ENCODE measurements at places on chromosomes 13 and 19. TPM values are rescaled to one million over a fixed set of nuclear protein-coding genes. Genes with fewer than 3 reads are reported as not detected.

The SELENOV gene
- polyA plus RNA-seq, result 0.11 TPM

The CLEC11A gene
- 4.4 TPM for polyA plus RNA-seq

The SPACA4 gene
- polyA plus RNA-seq, result not detected

The FBN3 gene
- polyA plus RNA-seq, result not detected

The PRKCG gene
- polyA plus RNA-seq, result 0.26 TPM

The C19orf18 gene
- polyA plus RNA-seq, result not detected

The SBK2 gene
- 0.28 TPM for polyA plus RNA-seq

The PRR20A gene
- polyA plus RNA-seq, result not detected

The OLFM2 gene
- polyA plus RNA-seq, result 10.7 TPM

The GPR180 gene
- polyA plus RNA-seq, result 1.8 TPM

The PSG1 gene
- 0.19 TPM for polyA plus RNA-seq

The IL4I1 gene
- 0.35 TPM for polyA plus RNA-seq

The ZNF888 gene
- 0.46 TPM for polyA plus RNA-seq

The MAST1 gene
- 9.7 TPM for polyA plus RNA-seq

The KLK13 gene
- not detected for polyA plus RNA-seq

The CGB8 gene
- polyA plus RNA-seq, result not detected

The GRK1 gene
- polyA plus RNA-seq, result 0.12 TPM

The SIGLEC12 gene
- polyA plus RNA-seq, result not detected

The CDX2 gene
- not detected for polyA plus RNA-seq

The COMMD6 gene
- 73.7 TPM for polyA plus RNA-seq

The MEIS3 gene
- polyA plus RNA-seq, result 61.0 TPM

- no peak for DNase-seq
Measured at GRCh38 chr13:95098916-95099315, 202.3 kb downstream of the ABCC4 start.

- DNase-seq, result no peak
Measured at GRCh38 chr13:26679411-26680122, 81.0 kb downstream of the GPR12 start.

DNA sequence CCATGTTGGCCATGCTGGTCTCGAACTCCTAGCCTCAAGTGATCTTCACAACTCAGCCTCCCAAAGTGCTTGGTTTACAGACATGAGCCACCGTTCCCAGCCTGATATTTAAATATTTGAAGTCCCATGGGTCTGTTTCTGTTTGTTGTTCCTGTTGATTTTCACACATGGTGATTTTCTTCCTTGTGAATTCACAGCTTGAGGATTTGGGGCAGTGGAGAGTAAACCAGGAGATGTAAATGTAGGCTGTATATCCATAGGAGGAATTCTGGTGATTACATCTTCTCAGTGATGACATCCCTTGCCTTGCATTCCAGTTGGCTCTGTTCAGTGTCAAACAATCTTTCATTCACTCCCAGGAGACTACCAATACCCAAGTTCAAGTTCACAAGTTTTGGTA is 471.9 kb downstream of the KCTD12 start:
- DNase-seq, result no peak

DNA sequence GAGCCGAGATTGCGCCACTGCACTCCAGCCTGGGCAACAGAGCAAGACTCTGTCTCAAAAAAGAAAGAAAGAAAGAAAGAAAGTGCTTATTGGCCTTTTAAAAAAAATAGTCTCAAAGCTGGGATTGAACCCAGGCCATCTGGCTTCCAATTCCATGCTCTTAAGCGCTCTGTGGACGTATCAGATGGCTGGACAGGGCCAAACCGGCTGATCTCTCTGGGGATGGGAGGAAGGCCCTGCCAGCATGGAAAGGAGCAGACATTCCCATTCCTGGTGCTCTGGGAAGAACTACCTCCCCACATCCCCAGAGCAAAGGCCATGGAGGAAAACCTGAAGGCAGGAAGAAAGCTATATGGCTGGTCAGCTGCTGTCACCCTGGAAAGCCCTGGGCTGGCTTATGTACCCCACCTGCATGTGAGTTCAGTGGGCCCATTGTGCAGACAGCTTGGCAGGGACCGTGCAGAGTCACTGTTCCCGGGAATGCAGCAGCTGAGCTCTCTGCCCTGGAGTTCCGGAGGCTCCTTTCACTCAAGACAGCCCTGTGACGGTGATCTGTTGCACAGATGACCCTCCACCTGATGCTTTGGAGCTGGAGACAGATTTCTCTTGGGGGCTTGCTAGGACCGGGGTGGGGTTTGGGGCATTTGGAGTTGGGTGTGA is 84.3 kb downstream of the SIPA1L3 start:
- no peak for DNase-seq

DNA sequence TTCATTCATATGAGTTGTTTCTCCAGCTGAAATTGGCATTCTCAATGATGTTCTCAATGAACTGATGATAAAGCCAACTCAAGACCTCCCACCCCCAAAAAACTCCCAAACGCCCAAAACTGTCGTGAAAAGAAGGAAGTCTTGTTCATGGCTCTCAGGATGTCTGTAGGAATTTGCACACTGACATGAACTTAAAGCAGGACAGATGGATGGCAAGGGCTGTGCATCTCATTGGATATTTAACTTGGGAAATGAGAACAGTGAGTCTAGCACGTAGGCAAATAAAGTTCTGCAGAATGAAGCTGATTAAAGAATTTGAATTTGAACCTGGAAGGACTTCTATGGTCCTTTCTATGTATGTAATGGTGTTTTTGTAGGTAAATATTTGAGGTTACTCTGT is 305.7 kb downstream of the SHISA2 start:
- DNase-seq, result no peak

DNA sequence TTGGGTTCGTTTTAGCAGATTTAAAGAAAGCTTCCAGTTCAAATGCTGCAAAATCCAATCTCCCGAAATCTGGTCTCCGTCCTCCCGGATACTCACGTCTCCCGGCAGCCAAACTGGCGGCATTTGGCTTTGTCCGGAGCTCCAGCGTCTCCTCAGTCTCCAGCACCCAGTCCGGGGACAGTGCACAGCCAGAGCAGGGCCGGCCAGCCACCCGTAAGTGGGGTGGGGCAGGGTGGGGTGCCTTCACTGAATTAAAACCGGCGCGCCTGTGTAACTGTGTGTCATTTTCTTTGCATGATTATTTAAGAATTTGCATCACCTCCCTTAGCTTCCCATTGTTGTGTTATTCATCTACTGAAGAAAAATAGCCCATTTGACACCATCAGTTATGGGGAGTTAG is 280.6 kb downstream of the MTUS2 start:
- DNase-seq, result no peak

- DNase-seq, result no peak
Measured at GRCh38 chr13:111202156-111202621, 87.1 kb downstream of the ARHGEF7 start.

DNA sequence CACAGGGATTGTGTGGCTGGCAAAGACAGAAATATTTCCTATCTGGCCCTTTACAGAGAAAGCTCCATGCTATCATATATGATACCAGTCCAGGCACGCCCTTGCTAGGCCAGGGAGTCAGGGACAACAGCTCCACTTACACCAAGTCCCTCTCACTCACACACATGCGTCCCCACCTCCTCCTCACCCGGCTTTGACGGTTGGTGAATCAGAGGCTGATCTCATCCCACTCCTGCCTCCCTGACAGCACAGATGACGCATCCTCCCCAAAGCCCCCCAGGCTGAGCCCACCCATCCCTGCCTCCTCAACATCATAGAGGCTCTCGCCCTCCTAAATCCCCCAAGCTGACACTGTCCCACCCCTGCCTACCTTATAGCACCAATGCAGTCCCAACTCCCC is 62.7 kb downstream of the F2RL3 start:
- DNase-seq, result no peak

DNA sequence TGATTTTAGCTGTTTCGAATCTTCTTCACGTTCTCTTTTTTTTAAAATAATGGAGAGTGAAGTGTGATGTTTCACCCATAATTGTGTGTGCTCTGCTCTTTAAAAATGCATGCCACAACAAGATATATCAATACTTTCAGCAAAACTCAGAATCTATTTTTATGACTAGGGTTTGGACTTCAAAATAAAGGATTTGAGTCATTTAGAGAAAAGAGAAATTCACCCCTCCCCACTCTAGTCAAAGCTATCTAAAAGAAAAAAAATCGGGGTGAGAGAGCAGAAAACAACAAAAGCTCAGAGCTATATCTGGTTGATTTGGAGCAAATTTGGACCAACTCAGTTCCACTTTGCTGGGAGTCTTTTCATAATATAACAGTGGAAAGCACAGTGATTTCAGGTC is 244.5 kb downstream of the DNAJC15 start:
- no peak for DNase-seq

DNA sequence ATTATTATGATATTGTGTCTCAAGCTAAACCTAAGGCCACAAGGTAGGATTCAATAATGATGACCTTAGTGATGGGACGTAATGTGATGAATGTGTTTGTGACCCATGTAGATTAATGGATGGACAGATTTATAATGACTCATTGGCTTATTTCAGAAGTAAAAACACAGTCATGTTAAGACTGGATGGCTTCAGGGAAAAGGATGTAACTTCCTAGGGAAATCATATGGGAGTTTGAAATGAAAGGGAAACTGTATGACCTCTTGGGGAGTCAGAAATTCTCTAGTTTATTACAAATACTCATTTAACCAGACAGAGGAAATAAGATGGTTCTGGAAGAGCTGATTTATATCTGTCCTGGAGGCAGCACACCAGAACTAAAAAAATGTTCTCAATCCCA is 2.9 kb downstream of the EDNRB start:
- no peak for DNase-seq

- DNase-seq, result no peak
Measured at GRCh38 chr13:21683034-21683733, 12.3 kb downstream of the FGF9 start.

GRCh38 chr13:99332456-99332855 is 25.3 kb upstream of the GPR183 start:
- DNase-seq, result no peak

DNA sequence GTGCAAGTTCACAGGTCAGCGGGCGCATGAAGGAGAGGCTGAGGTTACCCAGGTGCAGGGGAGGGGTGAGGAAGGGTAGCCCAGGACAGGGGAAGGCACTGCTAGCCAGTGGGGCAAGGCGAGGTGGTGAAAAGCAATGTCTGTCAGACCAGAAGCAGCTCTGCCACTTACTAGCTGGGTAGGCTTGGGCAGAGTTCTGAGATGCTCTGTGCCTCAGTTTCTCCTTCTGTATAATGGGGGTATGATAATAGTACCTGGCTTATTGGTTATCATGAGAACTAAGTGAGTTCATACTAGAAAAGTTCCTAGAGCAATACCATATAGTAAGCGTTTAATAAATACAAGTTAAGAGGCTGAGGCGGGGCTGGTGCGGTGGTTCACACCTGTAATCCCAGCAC is 14.3 kb upstream of the SCN1B start:
- no peak for DNase-seq

DNA sequence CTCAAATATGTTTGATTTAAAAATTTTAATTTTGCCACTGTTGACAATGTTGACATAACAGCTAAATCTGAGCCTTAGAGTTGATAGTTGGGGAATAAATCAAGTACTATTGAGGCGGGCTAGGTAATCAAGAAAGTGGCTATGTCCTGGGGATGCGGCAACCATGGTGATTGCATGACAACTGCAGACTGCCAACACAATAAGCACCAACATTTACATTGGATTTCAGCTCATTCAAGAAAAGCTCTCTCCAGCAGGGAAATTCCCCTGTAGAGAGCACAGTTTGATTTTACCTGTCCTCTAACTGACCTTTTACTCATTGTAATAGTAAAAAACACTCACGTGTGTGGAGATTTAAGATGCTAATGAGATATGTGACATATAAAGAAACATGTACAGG is 63.1 kb downstream of the ZNF100 start:
- no peak for DNase-seq

DNA sequence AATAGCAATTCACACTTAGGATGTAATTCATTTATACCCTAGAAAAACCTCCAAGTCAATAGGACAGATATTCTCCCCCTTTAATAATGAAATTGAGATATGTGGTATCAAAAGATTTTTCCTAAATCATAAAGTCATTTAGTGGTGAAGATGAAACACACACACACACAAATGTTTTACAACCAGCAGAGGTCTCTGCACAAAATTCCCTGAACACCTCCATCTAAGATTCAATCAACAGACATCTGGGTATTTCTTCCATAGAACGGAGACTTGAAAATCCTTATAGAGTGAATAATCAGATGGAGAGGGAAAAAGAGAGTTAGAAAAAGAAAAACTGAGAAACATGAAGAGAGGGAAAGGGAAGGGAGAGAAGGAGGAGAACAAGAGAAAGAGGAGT is 52.8 kb downstream of the MYCBP2 start:
- DNase-seq, result no peak

DNA sequence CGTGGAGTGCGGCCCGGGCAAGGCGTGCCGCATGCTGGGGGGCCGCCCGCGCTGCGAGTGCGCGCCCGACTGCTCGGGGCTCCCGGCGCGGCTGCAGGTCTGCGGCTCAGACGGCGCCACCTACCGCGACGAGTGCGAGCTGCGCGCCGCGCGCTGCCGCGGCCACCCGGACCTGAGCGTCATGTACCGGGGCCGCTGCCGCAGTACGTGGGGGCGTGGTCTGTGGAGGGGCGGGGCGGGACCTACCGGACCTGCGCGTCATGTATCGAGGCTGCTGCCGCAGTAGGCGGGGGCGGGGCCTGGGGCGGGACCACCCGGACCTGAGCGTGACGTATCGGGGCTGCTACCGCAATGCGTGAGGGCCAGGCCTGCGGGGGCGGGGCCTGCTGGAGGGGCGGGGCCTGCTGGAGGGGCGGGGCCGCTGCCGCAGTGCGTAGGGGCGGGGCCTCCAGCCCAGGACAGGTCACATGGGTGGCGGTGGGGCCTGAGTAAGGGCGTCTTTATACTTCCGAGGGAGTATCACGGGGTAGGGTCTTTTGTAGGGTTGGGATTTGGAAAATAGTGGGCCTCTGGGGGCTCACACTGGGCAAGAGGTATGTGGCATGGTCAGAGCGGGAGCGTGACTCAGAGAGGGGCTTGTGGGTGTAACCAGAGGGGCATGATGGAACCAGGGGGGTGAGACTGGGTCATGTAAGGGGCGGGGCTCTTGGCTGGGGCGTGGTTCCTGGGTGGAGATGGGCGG is 4.3 kb downstream of the FSTL3 start:
- peak; percentile 98 for DNase-seq

- DNase-seq, result no peak
Measured at GRCh38 chr13:45278096-45278645, 62.8 kb downstream of the TPT1 start.

- DNase-seq, result no peak
Measured at GRCh38 chr13:42116225-42116624, 67.8 kb downstream of the DGKH start.

DNA sequence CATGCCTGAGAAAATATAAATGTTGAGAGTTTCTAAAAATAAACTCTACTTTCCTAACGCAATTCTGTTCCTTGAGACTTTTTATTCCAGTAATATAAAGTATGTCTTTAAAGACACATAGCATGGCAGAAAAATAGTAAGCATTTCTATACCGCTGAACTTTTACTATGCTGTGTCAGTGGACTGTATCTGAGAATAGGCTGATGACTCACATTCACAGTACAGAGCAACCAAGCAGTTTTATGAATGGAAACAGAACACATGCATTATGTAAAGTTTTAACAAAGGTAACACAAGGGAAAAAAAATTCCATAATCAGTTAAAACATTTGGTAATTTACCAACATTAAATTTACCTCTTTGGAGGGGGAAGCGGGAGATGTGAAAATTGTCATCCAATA is 38.4 kb downstream of the ZDHHC20 start:
- no peak for DNase-seq

GRCh38 chr19:1233115-1233667 is 4.6 kb downstream of the CBARP start:
- no peak for DNase-seq

GRCh38 chr19:14576363-14576762 is 4.5 kb upstream of the NDUFB7 start:
- DNase-seq, result no peak
